ENCODE measurements at places on chromosomes 5 and 9. TPM values are rescaled to one million over a fixed set of nuclear protein-coding genes. Genes with fewer than 3 reads are reported as not detected.

DNA sequence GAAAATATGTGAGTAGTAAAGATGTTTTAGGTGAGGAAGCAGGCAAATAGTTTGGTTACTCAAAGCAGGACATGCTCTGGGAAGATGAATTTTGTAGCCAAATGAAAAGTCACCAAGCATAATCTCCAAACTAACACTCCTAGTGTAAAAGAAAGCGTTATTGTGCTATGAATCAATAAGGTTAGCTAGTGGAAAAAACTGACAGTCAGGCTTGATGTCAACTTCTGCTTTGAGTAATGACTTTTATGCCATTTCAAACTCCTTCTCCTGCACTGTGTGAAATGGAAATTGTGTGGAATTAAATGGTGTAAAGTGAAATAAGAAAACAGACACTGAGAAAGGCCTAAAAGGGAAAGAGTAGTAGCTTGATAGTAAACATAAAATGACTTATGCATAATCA is 637.2 kb upstream of the DMAC1 start:
- no peaks in the 10 kb centered on the region for H3K36me3 ChIP-seq
- no peak for DNase-seq
- no peak overlapping the region for H3K27ac ChIP-seq
- no peaks in the 10 kb centered on the region for H3K27me3 ChIP-seq
- no peak overlapping the region for H3K4me3 ChIP-seq

- H3K4me3 ChIP-seq, result no peak overlapping the region
- H3K4me1 ChIP-seq, result no peaks in the 10 kb centered on the region
- no peaks in the 10 kb centered on the region for H3K27me3 ChIP-seq
- no peak overlapping the region for H3K27ac ChIP-seq
- peaks cover 38% of the 10 kb centered on the region for H3K36me3 ChIP-seq
- DNase-seq, result no peak
These were observed 8.4 kb downstream of the HDAC3 start for GRCh38 chr5:141628175-141628788.

DNA sequence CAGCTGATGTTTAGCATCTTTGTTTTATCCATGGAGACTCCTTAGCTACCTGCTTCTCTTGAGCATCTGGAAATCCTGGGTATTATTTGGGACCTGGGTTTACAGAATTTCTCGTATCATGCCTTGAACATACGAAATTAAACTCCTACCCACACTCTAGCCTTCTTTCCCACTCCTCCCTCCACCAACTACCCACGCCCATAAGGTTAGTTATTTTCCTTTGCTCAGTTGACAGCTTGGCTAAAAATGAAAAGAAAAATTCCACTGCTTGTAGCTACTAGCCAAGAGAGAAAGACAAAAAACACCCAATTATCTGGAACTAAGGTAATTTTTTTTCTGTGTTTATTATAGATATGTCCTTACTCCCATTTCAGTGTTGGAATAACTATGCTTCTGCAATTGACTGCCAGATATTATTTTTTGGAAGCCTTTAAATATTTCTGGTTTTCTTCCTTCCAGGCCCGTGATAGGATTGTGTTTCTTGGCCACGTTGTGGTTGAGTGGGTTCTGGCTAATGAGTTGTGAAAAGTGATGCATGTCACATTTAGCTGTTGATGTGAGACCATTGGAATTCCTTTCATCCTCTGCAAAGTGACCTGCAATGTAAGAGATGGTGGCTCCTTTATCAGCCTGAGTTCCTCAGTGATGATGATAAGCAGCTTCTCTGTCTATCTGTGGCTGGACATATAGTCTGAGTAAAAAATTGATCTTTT is 308.1 kb downstream of the LRRC70 start:
- H3K36me3 ChIP-seq, result peaks cover under 1% of the 10 kb centered on the region
- H3K27ac ChIP-seq, result peak overlapping the region; percentile 58
- no peak for DNase-seq
- H3K4me3 ChIP-seq, result no peak overlapping the region

DNA sequence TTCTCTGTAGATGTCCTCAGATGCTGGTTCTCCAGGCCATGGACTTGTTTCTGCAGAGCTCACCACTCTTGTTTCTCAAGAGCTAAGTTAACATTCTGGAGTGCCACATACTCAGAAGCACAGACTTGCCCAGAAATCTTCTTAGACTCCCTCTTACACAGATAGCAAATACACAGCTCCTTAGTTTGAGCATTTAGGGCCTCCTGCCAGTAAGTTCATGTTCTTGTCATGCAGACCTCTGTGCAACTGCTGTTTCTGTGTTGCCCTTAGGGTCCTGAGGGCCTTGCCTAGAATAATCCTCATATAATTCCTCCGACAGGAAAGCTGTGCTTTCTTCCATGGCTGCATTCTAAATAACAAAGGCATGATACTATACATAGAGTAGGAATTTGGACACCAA is 1.3 kb upstream of the PTPDC1 start:
- no peak overlapping the region for H3K4me3 ChIP-seq
- no peak for DNase-seq
- H3K27ac ChIP-seq, result no peak overlapping the region
- no peaks in the 10 kb centered on the region for H3K27me3 ChIP-seq
- peaks cover 33% of the 10 kb centered on the region for H3K4me1 ChIP-seq

- H3K4me1 ChIP-seq, result peaks cover 82% of the 10 kb centered on the region
- H3K36me3 ChIP-seq, result peaks cover 51% of the 10 kb centered on the region
- peak overlapping the region; percentile 97 for H3K27ac ChIP-seq
- peak overlapping the region; percentile 22 for H3K4me3 ChIP-seq
These were observed 23.0 kb downstream of the NREP start for GRCh38 chr5:111734013-111734412.

- no peak for DNase-seq
- H3K36me3 ChIP-seq, result no peaks in the 10 kb centered on the region
- peaks cover 3% of the 10 kb centered on the region for H3K27me3 ChIP-seq
- no peak overlapping the region for H3K27ac ChIP-seq
- H3K4me1 ChIP-seq, result no peaks in the 10 kb centered on the region
- no peak overlapping the region for H3K4me3 ChIP-seq
These were observed 37.6 kb downstream of the ANKRD31 start for GRCh38 chr5:75199071-75199470.

LCN12 gene
- total RNA-seq, result not detected

GABRA6 gene
- not detected for total RNA-seq

EHMT1 gene
- total RNA-seq, result 59.6 TPM

DENND1A gene
- 13.0 TPM for total RNA-seq

JADE2 gene
- 16.8 TPM for total RNA-seq

CER1 gene
- total RNA-seq, result not detected

Data from chondrocyte (in vitro differentiated cells).